ENCODE measurements at places on chromosomes 2 and 18.

DNA sequence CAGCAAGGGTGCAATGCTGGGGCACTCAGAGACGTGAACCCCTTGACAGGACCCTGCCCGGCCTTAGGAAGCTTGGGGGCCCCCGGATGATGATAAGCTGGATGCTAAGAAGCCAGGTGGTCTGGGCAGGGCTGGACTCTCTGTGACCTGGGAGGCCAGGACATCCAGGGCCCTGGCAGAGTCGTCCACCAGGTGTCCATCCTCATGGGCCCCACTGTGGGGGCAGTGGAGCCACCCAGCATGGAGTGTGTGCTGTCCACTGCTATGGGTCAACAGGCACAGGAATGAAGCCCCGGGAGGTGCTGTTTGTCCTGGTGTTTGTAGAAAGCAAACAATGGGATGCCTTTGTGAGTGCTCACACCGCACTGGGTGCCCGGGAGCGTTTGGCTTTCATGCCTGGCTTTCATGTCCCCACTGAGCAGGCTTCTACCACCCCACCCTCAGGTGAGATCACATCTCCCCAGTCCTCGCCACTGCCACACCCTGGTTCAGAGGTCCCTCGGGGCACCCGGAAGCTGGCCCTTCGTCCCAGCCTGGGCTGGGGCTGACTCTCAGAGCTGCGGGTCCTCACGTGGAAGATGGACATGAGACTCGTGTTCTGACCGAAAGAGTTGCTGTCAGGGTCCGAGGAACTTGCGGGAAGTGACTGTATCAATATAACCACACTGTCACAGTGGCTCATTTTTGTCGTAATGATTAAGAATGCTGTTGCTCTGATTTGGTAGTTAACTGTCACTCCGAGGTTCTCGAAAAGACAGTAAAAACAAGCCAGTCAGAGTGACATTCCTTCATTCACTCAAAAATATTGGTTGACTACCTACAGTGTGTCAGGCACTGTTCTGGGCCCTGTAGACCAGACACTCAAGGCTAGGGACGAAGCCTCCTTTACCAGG is 53.3 kb downstream of the INHBB start:
- DNase-seq = no peak

GRCh38 chr2:46666754-46667153 is 187.4 kb downstream of the TMEM247 start:
- no peak for DNase-seq

- no peak for DNase-seq
Observed at GRCh38 chr2:109560265-109560664, 53.5 kb downstream of the SEPTIN10 start.

DNA sequence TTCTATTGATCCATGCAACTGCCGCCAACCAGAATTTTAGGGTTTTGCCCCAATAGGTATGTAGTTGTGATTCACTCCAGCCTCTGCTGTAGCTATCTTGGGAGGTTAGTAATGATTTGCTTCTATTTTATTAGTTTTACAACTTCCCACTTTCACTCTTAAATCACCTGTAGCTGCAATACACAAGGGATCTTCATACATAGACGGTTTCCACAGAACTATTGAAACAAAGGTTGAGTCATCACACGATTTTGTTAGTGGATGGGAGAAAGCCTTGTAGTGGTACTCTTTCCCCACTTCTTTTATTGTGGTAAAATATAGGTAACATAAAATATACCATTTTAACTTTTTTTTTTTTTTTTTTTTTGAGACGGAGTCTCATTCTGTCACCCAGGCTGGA is 104.2 kb upstream of the SPRED2 start:
- no peak for DNase-seq

- DNase-seq = no peak
Observed at GRCh38 chr18:9739516-9739915, 31.4 kb downstream of the RAB31 start.

GRCh38 chr2:236573066-236573929 is 3.7 kb downstream of the ACKR3 start:
- no peak for DNase-seq

DNA sequence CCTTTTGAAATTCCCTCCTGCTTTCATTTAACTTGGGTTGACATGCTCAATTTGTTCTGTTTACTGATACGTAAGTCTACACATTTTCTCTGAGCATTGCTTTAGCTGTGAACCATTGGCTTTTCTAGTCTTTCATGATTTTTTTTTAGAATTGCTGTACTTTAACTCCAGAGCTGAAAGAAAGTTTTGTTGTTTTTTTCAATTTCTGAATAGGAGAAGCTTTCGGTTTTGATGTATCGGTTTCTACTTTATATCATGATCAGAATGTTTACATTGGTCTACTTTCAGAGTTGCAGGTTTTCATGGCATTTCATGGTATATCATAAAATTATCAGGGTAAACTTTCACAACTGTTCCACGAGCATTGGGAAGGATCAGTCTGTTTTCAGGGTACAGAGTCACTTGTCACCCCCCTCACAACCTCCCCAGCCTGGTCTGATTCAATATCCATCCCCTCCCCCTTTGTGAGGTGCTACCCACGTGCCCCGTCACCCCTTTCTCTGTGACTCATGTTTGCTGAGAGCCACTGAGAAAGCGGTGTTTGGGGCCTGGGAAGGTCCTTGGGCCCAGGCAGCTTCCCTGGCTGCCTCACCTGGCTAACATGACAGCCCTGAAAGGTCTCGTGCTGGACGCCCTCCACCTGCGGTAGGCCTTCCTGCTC is 7.0 kb downstream of the ASTL start:
- no peak for DNase-seq

DNA sequence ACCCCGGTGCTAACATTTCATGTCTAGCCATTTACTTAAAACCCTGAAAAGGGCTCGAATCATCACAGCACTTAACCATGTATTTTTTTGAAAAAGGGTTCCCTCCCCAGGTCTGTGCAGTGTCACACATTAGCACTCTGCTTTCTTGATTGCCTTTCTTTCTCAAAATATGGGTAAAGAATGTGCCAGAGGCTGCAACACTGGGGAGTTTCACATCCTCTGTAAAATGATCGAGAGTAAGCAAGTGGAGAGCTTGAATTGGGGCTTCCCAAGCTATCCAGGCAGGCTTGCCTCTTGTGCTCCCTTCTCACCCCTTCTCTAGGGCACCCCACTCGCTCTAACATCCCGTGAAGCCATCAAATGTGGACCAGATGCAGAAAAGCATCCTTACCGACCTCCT is 177.0 kb upstream of the CCDC68 start:
- no peak for DNase-seq

DNA sequence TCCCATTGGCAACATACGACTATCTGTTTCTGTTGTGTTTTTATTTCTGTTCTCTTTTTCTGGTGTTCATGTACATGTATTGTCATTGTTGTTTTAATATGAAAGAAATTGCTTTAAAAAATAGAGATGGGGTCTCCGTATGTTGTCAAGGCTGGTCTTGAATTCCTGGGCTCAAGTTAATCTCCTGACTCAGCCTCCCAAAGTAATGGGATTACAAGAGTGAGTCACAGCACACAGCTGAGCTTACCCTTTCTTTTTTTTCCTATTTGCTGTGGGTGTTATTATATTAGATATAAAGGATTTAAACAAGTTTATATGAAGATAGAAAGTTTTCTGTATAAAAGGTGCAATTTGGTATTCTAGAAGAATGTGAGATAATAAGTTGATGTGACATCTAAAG is 554.6 kb downstream of the DSC3 start:
- no peak for DNase-seq

DNA sequence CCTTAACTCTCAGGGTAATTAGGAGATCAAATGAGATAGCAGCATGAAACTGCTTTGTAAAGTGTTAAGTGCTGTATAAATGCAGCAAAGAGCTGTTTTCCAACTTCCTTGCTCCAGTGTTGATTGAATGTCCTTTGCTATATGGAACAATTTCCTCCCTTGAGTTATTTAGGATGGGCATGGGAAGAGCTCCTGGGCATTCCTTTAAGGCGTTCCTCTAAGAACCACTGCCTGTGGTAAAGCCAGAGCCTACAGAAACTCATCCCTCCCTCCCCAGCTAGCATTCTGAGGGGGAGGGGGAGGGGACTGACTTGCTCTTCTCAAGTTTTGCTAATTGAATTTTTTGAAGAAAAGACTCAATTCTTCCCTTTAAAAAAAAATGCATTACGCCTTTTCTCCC is 1.4 kb downstream of the AKAIN1 start:
- no peak for DNase-seq

- DNase-seq = no peak
Observed at GRCh38 chr2:205495819-205496218, 186.5 kb upstream of the NRP2 start.

DNA sequence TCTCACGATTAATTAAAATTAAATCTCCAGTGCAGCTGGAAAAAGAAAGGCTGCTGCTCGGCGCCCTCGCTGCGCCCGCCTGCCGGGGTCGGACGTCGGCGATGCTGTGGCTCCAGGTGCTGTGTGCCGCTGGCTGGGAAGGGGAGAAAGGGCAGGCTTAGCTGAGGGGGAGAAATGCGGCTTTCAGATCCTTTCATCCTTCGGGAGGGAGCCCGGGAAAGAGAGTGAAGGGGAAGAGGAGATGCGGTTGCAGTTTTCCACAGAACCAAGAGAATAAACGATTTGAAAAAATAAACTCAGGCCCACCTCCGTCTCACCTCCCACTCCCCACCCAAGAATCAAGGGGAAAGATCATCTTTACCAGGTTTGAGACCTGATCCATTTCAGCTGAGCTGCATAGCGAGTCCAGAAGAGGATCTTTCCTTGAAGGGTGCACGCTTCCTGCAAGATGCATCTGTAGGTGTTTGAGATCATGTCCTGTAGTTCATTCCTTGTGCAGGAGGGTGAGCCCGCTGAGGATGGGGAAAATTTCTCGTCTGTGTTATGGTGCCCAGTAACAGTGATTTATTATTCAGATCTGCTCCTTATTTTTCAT is 495 bp downstream of the TMEM169 start:
- no peak for DNase-seq

- peak; percentile 98 for DNase-seq
Observed at GRCh38 chr2:240584486-240585031, 2.0 kb upstream of the CAPN10 start.

DNA sequence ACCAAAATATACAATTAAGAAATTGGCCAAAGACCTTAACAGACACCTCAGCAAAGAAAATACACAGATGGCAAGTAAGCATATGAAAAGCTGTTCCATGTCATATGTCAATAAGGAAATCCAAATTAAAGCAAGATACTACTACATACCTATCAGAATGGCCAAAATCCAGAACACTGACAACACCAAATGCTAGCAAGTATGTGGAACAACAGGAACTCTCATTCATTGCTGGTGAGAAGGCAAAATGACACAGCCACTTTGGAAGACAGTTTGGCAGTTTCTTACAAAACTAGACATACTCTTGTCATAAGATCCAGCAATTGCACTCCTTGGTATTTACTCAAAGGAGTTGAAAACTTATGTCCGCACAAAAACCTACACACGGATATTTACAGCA is 20.3 kb upstream of the DNAJC10 start:
- no peak for DNase-seq

DNA sequence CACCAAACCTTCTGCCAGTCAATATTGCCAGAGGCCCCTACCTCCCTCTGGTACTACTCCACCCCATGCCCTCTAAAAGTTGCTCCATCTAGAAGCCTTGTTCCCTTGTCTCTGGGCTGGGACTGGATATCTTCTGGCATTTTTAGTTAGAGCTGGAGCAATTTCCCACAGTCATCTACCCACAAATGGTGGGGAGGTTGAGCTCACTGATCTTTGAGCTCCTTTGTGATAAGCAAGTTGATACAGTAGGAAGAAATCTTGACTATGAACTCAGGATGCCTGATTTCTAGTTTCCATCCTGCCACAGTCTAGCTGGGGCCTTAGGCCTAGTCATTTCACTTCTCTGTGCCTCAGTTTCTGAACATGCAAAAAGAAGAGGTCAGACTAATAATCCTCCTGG is 155.0 kb downstream of the MAIP1 start:
- DNase-seq = no peak

- no peak for DNase-seq
Observed at GRCh38 chr2:6181525-6181924, 489.3 kb downstream of the SOX11 start.

GRCh38 chr2:183532514-183532913 is 408.3 kb downstream of the NUP35 start:
- no peak for DNase-seq

GRCh38 chr2:26942543-26943295 is 27.7 kb upstream of the MAPRE3 start:
- DNase-seq = peak; percentile 86

DNA sequence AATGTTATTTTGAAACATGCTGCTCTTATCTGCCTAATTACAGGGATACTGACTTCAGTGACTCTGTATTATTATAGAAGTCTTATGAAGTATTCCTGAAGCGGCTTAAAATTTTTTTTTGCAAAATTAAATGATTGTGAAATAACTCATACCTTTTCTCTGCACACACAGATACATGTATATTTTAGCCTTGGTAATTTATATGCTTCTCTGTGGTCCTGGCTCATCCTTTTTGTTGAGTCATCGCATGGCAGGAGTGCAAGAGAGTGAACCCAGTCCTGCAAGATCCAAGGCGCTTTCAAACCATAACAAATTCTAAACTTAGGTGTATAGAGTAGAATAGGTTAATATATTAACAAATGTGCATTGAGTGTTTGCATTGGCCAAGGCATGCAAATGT is 8.6 kb downstream of the CCNT2 start:
- no peak for DNase-seq

DNA sequence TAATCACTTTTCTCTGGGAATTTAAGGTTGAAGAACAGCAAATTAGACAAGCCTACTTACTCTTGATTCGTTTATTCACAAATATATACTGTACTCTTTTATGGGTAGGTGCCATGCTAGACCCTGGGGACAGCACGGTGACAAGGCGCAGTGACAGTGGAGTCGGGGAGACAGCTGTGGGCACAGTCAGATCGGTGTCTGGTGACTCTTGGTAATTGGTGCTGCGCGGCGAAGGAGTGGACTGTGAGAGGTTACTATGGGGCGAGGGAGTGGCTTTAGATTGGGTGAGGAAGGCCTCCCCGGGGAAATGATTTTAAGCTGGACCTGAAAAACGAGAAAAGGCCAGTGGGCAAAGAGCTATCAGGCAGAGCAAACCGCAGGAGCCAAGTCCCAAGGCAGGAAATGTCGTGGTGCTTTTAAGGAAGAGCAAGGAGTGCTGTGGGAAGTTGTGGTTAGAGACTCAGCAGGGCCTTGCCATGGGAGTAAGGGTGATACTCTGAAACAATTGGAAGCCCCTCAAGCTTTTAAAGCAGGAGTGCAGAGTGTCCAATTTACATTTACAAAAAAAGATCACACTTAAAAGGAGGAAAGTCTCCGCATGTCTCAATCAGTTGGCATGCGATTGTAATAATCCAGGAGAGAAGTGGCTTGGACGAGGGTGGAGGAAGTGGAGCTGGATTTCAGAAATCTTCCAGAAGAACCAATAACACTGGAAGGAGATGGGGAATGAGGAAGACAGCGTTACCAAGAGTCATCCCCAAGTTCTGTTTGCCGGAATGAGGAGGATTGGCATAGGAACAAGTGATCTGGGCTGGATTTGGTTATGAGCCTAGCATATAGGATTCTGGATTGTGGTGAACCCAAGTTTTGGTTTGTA is 36.1 kb upstream of the TXNDC2 start:
- DNase-seq = peak; percentile 74

GRCh38 chr2:221895366-221896121 is 323.4 kb upstream of the EPHA4 start:
- no peak for DNase-seq

- no peak for DNase-seq
Observed at GRCh38 chr2:180352620-180353019, 345.5 kb upstream of the CWC22 start.

GRCh38 chr2:158578703-158579330 is 122.1 kb downstream of the PKP4 start:
- DNase-seq = no peak

All from KBM-7 (cell line).